Occipital lobe (tissue), 3 donors: ENCODE measurements at places on chromosomes 7 and 10.

DNA sequence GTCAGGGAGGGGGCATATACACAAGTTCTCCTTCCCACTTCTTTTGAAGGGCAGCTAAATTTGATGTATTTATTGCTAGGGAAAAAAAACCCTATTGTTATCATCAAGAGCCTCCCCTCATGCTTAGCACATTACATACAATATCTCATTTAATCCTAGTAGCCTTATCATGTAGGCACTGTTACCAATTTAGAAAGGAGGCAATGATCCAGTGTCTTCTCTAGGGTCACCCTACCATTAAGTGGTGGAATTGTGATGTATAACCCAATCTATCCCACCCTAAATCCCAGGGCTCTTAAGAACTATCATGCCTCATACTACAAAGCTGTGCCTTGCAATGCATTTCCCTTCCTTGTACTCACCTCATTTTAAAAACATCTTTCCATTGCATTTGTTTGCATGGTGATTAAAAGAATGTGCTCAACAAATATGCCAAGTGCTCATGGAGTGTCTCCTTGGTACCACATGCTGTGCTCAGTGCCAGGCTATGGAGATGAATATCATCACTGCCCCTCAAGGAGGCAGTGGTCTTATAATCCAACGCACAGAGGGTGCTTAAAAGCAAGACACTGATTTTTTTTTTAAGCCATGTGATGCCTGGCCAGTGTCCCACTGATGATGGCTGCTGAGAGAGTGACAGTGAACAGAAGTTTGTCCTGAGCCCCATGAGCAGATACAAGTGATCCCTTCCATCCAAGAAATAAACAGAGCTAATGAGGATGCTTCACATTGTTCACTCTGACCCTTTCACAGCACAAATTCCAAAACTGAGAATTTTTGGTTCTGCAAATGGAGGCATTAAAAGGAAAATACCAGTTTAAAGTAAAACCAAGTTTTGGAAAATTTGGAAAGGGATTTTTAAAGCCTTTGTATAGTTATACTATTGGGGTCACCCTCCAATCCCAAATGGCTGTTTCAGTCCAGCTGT lies 98.2 kb downstream of the SORBS1 start:
- no peak for DNase-seq

GRCh38 chr10:1632141-1632540 lies 105.2 kb downstream of the ADARB2 start:
- no peak for DNase-seq

- no peak for DNase-seq
Observed at GRCh38 chr10:112002206-112002605, 181.4 kb downstream of the GPAM start.

- no peak for DNase-seq
Observed at GRCh38 chr7:80740778-80741545, 102.5 kb downstream of the CD36 start.

GRCh38 chr7:92697012-92697411 lies 106.8 kb upstream of the FAM133B start:
- no peak for DNase-seq

GRCh38 chr7:81810476-81811155 lies 40.8 kb upstream of the HGF start:
- DNase-seq, result no peak

- no peak for DNase-seq
Observed at GRCh38 chr7:95531605-95532219, 46.0 kb downstream of the ASB4 start.

DNA sequence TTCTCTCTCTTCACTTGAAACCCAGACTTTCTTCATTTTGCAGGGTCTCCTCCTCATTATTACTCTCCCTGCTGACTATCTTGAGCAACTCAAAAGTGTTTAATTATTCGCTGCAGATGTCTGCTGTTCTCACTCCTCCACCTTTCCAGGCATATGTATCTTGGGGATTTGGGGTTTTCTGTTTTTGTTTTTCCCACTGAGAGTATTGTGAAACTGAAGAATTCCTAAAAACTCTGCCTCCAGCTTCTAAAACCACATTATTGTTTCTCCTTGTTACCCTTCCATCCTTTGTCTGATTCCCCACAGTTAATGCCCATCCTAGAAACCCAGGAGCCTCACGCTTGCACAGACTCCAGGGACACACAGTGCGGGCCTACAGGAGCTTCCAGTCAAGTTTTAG lies 51.3 kb downstream of the WNT2 start:
- DNase-seq, result no peak

- DNase-seq, result no peak
Observed at GRCh38 chr7:7565746-7566650, 686 bp upstream of the MIOS start.

DNA sequence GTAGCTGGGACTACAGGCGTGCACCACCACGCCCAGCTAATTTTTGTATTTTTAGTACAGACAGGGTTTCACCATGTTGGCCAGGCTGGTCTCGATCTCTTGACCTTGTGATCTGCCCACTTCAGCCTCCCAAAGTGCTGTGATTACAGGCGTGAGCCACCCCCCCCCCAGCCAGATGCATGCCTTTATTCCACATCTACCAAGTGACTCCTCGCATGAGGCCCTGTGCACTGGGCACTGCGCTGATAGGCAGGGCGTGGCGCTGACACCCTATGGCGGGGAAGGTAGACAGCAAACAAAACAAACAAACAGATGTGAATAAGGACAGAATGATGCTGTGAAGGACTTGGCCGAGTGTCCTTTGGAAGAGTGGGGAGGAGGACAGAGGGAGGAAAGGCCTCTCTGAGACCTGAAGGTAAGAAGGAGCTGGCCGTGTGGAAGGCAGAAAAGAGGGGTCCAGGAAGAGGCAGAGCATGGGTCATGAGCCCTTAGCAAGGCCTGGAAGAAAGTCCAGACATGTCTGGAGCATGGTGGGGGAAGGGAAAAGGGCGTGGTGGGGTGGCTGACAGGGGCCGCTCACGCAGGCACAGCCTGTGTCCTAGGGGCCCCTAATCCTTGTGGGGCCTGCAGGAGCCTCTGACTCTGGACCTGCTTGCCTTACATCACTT lies 47.5 kb upstream of the CACUL1 start:
- no peak for DNase-seq
